ENCODE measurements at places on chromosomes 16 and 17. TPM values are rescaled to one million over a fixed set of nuclear protein-coding genes. Genes with fewer than 3 reads are reported as not detected.

The NPW gene
- total RNA-seq = 105 TPM

DNA sequence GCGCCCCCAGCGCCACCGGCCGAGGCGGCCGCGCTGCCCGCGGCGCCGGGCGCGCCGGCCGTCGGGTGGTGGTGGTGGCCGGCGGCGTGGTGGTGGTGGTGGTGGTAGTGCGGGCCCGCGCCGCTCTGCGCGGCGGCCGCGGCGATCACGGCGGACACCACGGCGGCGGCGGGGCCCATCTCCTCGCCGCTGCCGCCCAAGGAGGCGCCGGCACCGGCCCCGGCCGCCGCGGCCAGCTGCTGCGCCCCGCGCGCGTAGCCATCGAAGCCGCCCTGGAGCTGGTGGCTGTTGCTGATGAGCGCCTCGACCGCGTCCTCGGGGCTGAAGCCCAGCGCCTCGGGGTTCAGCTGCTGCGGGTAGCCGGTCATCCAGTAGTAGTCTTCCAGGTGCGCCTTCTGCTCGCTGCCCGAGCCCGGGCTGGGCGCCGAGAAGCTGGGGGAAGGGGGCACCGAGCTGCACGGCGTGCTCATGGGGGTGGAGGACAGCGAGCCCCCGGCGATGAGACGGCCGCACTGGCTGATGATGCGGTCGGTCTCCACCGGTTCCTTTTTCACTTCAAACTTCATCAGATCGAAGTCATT, 1.2 kb downstream of the MAF start:
- H3K4me3 ChIP-seq = no peak overlapping the region
- H3K27me3 ChIP-seq = peaks cover 70% of the 10 kb centered on the region

DNA sequence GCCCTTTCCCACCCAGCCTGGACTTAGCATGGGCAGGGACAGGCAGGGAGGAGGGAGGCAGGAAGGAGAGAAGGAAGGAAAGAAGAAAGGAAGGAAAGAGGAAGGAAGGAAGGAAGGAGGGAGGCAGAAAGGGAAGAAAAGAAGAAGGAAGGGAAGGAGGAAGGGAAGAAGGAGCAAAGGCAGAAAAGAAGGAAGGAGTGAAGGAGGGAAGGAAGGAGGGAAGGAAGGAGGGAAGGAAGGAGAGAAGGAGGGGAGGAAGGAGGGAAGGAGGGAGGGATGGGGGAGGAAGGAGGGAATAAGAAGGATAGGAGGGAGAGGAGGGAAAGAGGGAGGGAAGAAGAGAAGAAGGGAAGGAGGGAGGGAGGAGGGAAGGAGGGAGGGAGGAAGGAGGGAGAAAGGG, 110.4 kb downstream of the SALL1 start:
- no peak overlapping the region for H3K27ac ChIP-seq
- no peak overlapping the region for H3K4me3 ChIP-seq

DNA sequence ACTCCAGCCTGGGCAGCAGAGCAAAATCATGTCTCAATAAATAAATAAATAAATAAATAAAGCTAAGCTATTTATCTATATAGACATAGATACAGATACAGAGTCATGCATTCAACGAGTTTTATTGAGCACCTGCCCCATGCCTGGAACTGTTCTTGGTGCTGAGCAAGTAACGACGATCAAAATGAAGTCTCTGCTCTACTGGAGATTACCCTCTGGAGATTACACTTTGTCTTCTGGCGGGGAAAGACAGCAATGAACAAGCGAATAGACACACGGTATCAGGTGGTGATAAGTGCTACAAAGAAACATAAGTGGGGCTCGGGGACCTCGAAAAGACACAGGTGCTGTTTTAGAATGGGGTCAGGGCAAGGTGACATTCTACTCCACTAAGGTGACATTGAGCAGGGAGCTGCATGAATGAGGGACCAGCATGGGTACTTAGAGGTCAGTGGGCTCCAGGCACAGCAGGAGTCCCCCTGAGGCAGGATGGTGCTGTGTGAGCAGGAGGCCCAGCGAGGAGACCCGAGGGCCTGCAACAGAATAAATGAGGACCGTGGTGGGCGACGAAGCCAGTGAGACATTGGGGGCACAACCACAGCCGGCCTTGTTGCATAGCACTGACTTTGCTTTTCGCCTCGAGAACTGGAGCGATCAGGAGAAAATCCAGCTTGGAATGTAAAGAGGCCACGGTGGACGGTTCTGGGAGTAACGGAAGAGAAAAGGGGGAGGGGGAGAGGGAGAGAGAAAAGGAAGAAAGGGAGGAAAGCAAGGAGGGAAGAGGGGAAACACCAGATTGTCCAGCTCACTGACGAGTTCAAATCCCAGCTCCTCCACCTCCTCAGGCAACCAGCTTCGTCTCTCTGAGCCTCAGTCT, 42.4 kb upstream of the MEAK7 start:
- H3K27ac ChIP-seq = no peak overlapping the region
- peaks cover 3% of the 10 kb centered on the region for H3K4me1 ChIP-seq
- H3K36me3 ChIP-seq = no peaks in the 10 kb centered on the region
- DNase-seq = no peak
- H3K4me3 ChIP-seq = no peak overlapping the region

- H3K4me3 ChIP-seq = no peak overlapping the region
- H3K4me1 ChIP-seq = no peaks in the 10 kb centered on the region
- DNase-seq = no peak
- no peaks in the 10 kb centered on the region for H3K27me3 ChIP-seq
- no peak overlapping the region for H3K27ac ChIP-seq
Observed at GRCh38 chr16:88469615-88470395, 16.7 kb downstream of the ZFPM1 start.

All from A673 (cell line).